ENCODE measurements at places on chromosomes 16 and 17.

- no peak for DNase-seq
These were observed 12.1 kb upstream of the GFOD2 start for GRCh38 chr16:67731071-67731752.

- no peak for DNase-seq
These were observed 226.7 kb upstream of the HSBP1 start for GRCh38 chr16:83581082-83581481.

DNA sequence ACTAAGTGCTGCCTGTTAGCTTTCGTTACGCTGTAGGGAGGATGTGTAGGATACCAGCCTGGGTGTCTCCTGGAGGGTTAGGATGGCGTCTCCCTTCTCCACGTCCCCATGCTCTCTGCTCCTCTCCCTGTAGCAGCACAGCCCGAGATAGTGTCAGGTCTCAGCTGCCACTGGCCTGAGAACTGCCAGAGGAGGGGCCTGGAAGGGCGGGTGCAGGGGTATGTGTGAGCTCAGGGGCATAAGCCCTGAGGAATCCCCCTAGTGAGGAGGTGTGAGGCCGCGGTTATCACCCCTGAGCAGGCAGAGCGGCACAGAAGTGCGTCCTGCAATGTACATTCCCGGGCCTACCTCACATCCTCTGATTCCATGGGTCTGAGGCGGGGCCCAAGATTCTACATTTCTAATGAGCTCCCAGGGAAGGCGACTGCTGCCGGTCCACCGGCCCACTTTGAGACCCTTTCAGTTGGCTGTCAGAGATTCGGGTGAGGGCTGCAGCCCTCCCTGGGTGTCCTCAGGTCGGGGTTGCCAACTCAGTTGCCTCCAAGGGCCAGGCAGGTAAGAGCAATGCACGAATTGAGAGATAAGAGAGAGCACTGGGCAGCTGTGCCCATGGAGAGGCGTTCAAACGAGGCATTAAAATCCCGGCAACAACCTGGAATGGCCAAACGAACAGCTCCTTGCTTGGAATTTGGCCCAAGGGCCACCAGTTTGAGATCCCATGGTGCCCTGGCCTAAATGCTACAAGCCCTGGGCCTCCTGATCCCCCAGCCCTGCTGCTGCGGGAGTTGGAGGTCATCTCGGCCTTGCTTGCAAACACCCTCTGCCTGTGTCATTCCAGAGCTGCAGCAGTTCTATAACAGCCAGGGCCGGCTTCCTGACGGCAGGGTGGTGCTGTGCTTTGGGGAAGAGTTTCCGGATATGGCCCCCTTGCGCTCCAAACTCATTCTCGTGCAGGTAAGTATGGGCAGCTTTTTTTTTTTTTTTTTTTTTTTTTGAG, 20.6 kb downstream of the IRF8 start:
- DNase-seq = no peak

DNA sequence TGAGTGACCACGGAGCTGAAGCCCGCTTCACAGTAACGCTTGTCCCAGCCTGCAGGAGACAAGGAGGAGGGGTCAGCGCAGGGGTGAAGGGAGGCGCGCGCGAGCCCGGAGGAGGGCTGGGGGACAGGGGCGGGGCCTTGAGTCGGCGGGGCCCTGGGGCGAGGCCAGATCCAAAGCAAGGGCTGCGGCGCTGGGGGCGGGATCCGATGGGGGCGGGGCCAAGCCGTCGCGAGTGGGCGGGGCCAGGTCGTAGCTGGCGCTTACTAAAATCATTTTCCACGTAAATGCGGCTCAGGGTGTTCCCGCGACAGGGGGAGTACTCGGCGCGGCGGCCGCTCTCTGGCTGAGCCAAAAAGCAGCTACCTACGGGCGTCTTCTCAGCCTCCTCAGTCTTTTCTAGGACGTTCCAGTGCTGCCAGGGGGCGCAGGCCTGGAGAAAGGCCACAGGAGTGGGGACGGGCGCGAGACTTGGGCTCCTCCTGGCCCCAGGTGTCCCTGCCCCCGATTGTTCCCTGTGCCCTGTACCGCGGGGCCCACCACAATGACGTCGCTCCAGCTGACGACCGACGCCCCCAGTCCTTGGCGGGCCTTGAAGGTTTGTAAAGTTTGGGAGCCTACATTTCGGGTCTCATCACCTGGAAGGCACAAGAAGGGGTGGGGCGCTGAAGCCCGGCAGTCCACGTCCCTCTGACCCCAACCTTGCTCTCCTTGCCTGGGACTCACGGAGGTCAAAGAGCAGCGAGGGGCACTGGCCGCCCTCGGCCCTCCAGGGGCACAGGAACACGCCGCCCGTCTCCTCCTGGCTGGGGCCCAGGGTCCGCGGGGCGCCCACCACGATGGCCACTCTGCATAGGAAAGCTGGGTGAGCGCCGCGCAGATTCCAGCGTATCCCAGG, 3.9 kb downstream of the ITGA2B start:
- peak; percentile 58 for DNase-seq

- no peak for DNase-seq
These were observed 460.4 kb upstream of the ASIC2 start for GRCh38 chr17:33753452-33753851.

- DNase-seq = no peak
These were observed 59.2 kb upstream of the TOB1 start for GRCh38 chr17:50925296-50925891.

DNA sequence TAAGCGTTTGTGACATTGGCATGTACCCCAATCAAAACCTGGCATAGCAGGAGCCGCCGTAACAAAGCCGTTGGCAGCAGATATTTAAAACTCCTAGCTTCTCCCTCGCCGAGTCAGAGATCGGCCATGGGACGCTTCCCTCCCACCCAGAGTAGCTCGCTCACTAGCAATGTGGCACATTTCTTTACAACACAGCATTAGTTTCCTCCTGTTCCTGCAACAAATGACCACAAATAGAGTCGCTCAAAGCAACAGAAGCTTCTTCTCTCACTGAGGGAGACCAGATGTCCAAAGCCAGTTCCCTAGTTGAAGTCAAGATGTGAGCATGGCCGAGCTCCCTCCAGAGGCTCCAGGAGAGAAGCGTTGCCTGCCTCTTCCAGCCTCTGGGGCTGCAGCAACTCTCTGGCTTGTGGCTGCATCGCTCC, 106.7 kb downstream of the RBFOX3 start:
- no peak for DNase-seq

GRCh38 chr17:2701996-2702741, 9.4 kb downstream of the CLUH start:
- DNase-seq = no peak

- DNase-seq = no peak
These were observed 13.3 kb upstream of the RPL38 start for GRCh38 chr17:74190154-74190553.

GRCh38 chr17:82007495-82008257, 15.0 kb downstream of the CENPX start:
- DNase-seq = no peak

DNA sequence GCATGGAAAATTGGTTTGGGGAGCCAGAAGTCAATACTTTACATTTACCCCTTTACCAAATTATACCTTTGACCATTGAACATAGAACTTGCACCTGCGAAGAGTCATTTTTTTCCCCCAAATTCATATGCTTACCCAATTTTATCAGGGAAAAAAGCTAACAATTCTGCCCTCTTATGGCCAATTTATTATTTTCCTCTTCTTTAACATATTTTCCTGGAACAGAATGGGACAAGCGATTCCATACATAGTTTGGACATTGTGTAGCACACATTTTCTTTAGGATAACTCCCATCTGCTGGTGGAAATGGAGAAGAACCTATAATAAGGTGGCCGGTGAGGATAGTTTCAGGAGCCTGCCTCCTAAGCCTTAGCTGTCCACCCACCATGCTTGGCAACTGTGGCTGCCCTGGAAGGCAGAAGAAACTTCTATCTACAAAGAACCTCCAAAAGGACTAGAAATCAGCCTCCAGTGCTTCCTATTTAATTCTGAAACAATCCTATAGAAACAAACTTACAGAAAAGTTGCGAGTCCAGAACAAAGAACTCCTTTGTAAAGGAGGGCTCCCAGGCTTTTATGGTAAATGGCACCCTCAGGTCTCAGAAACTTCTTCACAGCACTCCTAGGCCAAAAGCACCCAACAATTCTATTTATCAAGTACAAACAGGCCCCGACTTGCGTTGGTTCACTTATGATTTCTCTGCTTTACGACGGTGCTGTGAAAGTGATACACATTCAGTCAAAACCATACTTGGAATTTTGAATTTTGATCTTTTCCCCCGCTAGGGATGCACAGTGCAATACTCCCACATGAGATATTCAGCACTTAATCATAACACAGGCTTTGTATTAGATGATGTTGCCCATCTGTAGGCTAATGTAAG, 64.1 kb upstream of the CACNG4 start:
- DNase-seq = no peak

DNA sequence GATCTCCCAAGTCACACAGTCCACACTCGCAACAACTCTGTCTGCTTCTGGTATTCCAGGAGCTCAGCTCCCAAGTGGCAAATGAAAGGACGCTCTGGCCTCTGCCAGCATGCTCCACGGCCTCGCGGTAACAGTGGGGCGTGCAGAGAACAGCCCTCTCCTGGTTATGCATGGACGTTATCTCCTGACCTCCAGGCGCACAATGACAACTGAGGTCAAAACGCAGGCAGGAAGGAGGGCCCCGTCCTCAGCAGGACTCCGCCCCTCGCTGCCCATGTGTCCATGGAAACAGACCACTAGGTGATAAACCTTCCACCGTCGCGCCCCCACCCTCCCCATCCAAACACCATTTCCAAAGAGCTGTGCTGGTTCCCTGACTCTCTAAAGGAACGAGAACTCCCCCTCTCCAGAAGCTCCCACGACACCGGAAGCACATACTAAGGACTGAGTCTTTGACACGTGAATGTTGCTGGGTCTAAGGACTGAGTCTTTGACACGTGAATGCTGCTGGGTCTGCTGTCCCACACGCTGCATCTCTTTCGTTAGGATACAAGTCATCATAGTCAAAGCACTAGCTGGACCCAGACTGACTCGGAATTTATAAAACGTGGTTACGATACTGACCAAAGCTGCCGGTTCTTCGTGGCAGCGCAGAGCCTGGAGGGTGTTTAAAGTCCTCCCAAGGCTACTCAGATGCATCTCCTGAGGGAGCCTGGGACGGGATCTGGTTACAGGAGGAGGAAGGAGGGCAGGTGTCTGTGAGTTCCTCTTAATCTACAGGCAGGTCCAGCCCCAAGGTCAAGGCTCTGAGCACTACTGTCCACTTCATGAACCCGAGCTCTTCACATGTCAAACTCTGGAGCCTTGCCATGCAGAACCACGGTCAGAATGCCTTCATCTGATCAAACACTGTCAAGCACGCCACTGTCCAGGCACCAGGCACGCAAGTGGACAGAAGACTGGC, 43.9 kb downstream of the KLHDC4 start:
- DNase-seq = no peak

GRCh38 chr16:88356727-88357199, 26.0 kb upstream of the ZNF469 start:
- no peak for DNase-seq

DNA sequence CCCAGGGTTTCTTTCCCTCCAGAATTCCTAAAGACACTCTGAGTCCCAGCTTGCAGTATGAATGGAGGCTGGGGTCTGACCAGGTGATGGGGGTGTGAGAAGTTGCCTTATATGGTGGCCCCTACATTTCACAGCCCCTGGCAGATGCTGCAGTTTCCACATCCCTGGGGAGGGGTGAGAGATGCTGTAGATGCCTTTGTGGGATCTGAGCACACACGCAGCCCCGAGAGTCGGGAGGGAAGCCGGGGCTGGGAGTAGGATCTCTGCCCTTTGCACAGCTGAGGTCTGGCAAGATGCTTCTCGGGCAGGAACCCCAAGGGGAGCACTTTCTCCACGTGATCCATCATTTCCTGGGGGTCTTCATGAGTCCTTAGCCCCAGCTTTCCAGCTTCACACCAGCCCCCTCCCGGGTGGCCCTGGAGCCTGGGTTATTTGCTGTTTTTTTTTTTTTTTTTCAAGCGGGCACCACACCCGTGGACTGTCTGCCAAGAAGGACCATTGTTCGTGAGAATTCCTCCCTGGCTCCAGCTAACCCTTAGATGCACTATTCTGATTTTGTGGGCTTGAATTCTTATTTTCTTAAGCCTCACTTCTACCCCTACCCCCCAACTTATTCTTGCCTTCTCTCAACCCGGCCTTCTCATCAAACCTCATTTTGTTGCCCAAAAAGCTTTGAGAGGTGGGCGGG, 50.6 kb downstream of the NTN1 start:
- no peak for DNase-seq

DNA sequence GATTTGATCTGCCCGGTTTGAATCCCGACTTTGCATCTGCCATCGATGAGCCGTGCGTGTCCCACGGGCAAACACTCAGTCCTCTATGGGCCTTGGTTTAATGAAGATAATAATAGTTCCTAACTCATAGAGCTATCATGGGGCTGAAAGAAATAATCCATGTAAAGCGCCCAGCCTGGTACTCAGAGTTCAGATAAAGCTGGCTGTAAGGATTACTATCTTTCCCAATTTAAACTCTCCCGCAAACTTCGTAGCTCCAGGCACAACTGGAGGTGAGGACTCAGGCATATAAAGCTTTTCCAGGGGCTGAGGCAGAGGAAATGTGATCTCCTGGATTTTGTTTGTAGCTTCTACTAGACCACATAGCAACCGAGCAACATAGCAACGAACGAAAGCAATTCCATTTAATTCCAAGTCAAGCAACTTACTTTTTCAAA, 16.3 kb downstream of the ALOX15 start:
- no peak for DNase-seq

DNA sequence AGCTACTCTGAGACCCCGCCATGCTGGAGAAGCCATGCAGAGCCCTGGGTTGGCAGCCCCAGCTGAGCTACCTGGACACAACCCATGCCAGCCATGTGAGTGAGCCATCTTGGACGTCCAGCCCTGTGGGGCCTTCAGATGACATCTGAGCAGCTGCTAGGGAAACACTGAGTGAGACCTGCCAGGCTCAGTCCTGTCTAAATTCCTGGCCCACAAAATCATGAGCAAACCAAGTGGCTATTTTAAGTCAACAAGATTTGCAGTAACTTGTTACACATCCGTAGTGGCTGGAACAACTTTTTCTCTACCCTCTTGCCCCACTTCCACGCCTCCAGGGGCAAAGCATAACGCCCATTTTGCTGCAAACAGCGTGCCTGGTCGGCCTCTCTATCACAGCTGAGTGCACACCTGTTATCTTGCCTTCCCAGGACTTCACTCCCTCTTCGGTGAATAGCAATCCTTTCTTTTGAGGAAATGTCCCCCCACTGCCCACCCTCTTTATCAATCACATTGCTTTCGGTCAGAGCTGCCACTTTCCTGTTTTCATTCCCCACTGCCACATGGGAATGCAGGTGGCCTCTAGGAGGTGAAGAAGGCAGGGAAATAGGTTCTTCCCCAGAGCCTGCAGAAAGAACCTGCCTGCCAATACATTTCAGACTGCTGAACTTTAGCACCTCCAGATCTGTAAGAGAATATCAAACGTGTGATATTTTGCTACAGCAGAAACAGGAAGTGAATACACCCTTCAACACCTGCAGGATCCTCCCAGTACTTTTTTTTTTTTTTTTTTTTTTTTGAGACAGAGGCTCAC, 7.4 kb upstream of the SCIMP start:
- DNase-seq = no peak

- DNase-seq = no peak
These were observed 223.1 kb upstream of the WSB1 start for GRCh38 chr17:27070836-27071235.
